ENCODE measurements at places on chromosomes 5 and 9. TPM values are rescaled to one million over a fixed set of nuclear protein-coding genes. Genes with fewer than 3 reads are reported as not detected.

Gene PCA3
- 0.30 TPM for total RNA-seq

Gene VCAN
- 101 TPM for total RNA-seq

Gene ARSI
- total RNA-seq, result 4.2 TPM

Gene POU5F2
- total RNA-seq, result 1.0 TPM

Gene GLRA1
- total RNA-seq, result not detected

Gene SMIM33
- not detected for total RNA-seq

Gene SLC25A2
- total RNA-seq, result 0.22 TPM

Gene PAEP
- total RNA-seq, result not detected

Gene TMEFF1
- 103 TPM for total RNA-seq

Gene IL31RA
- not detected for total RNA-seq

Measured in neural progenitor cell (in vitro differentiated cells).